NK-92 treated with Interleukin-12 subunit alpha and Interleukin-12 subunit beta, amount 100 ng/mL, for 24 hours (cell line): ENCODE measurements at places on chromosomes 2 and 18.

- peak; percentile 19 for DNase-seq
Observed at GRCh38 chr2:84906900-84907714, 1.7 kb downstream of the TMSB10 start.

DNA sequence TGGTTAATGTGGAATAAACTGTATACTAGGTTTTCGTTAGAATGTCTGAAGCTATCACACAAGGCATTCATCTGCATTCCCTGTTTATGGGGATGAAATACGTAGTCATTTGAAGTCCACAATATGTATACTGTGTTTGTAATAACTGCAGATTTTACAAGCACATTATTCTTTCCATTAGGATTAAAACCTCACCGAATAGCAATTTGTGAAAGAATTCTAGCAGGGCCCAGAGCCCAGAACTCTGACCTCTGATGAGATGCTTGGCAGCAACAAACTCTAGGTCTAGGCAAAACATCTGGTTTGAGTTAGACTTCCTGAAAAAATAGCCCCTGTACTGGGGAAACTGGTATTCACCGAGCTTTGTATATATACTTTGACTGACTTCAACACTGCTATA lies 158.2 kb downstream of the SRBD1 start:
- no peak for DNase-seq

DNA sequence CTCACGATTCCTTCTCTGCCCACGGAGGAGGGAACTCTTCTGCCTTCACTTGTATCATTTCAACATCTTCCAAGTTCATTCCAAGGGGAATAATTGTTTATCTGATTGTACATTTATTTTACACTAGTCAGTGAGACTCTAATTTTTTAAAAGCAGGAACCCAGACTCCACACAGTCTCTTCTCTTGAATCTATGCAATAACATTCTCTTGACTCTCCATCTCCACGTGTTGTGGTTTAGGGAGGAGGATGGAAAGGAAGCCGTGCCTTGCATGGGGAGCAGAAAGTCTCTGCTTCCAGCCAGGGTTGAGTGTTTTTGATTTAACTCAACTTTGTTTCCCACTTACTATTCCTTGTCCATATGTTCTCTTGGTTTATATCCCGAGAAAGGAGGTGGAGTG lies 131.1 kb upstream of the RIOK3 start:
- DNase-seq = no peak

DNA sequence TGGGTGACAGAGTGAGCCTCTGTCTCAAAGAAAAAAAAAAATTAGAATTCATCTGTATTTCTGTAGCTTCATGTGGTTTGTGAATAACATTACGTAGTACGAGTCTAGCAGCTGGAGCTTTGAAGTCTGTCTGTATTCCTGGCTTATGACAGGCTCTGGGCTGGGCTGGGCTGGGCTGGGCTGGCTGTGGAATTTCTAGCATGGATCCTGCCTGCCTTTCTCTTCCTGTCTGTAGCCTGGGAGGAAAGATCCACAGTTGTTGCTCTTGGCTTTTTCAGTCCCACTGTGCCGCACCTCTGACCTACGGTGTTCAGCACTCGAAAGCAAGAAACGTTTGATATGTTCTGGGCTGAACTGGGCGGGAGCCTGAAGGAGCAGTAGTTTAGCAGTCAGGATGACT lies 55.4 kb downstream of the BOLA3 start:
- no peak for DNase-seq

- no peak for DNase-seq
Observed at GRCh38 chr18:14221689-14222088, 89.5 kb upstream of the ZNF519 start.

GRCh38 chr2:239312081-239312511 lies 88.7 kb downstream of the HDAC4 start:
- DNase-seq = no peak

GRCh38 chr2:74741629-74742028 lies 87.6 kb downstream of the SEMA4F start:
- no peak for DNase-seq

GRCh38 chr18:66616523-66616983 lies 12.7 kb upstream of the CDH19 start:
- no peak for DNase-seq
